ENCODE measurements at places on chromosomes 16 and 17.

DNA sequence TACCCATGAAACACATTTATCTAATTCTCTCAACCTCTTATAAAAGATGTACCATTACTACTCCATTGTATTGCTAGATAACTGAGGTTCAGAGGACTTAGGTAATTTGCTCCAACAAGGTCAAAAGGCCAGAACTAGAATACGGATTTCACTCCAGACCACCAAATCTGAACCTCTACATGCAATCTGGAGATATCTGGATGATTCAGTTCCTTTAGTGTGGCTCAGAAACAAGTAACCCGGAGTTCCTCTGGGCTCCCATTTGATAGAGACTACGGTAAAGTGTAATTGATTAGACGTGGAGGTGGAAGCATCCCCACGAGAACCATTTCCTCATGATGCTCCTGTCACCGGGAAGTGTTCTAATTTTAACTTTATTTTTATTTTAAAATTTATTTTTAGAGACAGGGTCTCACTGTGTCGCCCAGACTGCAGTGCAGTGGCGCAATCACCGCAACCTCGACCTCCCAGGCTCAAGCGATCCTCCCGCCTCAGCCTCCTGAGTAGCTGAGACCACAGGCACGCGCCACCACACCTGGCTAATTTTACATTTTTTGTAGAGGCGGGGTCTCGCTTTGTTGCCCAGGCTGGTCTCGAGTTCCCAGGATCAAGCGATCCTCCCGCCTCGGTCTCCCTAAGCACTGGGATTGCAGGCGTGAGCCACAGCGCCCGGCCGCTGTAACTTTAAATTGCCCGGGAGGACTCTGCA, 608 bp upstream of the COX10 start:
- DNase-seq = no peak

GRCh38 chr16:46638947-46639925, 18.1 kb upstream of the SHCBP1 start:
- DNase-seq = no peak

DNA sequence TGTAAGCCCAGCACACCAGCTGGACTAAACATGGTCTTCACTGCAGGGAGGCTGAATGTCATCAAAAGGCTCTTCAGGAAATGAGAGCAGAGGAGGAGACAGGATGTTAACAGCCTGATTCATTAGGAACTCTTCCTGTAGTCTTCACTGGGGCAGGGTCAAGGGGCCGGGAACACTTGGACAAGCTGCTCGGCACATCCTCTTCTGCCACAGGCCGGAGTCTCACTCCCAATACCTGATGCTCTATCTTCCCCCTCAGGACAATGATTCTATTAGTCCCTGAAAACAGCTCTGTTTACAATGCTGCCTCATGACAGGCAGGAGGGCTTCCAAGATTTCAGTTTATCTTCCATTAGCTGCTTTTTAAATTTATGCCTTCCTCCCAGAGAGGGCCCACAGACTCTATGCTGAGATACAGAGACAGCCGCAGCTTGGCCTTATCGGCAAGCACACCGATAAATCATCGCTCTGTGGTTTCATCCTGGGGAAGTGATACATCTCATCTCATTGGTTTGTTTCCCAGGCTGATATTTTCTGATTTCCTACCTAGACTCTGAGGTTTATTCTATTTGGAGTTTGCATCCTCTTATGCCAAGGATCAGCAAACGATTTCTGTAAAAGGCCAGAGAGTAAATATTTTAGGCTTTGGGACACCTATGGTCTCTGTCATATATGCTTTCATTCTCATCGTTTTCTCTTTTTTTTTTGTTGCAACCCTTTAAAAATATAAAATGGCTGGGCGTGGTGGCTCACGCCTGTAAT, 214.0 kb upstream of the ASIC2 start:
- no peak for DNase-seq

GRCh38 chr16:68447653-68448359, 502 bp downstream of the SMPD3 start:
- no peak for DNase-seq

GRCh38 chr16:5072334-5073278, 963 bp downstream of the ALG1 start:
- no peak for DNase-seq

DNA sequence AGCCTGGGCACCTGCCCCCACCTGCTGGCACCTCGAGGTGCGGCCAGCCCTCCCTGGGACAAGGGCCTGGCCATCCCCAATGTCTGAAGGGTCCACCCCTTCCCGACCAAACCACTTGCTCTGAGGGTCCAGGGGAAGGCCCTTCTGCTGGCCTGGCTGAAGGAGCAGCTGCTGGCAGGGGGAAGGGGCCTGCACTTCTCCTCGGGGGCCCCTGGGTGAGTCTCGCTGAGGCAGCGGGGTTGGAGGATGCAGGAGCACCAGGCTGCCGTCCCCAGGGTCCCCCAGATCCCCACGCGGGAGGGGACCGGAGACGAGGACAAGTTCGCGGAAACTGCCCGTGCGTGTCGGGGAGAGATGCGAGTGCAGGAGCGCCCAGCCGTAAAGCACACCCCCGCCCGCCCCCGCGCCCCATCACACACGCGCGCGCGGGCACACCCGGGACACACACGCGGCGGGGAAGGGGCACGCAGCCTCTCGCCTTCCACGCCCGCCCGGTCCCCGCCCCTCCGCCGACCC, 725 bp upstream of the CACNA1H start:
- peak; percentile 41 for DNase-seq

GRCh38 chr17:69643686-69644085, 229.2 kb downstream of the MAP2K6 start:
- DNase-seq = no peak

DNA sequence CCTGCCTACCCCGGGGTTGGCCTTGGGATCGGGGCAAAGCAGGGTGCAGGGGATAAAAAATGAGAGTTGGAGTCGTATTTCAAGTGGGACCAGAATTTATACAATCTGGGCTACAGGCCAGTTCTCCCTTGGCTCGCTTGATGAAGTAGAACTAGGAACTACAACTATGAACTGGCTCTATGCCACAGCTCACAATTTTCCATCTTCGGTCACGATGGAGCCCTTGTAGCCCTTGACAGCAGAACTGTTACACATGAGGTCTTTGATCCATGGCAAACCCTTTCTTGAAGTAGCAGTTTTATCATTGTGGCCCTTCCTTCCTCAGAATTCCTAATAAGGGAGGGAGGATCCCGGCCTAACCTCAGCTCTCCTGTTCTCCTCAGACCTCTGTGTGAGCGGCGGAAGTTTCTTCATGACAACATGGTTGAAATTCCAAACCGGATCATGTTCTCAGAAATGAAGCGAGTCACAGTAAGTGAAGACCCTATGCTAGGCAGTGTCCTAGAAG, 17.1 kb downstream of the LIG3 start:
- DNase-seq = no peak

DNA sequence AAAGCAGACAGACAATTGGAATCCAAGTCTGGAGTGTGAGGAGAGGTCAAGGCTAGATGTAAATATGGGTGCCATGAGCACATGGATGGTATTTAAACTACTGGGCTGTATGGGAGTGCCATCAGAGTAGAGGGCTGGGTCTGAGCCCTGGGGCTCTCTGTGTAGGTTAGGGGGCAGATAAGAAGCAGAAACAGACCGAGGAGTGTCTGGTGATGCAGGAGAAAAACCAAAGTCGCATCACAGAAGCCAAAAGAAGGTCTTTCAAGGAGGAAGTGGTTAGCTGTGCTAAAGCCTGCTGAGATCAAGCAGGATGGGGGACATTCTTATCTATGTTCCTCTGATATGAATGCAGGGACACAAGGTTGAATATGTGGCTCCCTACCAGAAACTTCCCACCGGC, 1.9 kb downstream of the TSEN54 start:
- DNase-seq = no peak

DNA sequence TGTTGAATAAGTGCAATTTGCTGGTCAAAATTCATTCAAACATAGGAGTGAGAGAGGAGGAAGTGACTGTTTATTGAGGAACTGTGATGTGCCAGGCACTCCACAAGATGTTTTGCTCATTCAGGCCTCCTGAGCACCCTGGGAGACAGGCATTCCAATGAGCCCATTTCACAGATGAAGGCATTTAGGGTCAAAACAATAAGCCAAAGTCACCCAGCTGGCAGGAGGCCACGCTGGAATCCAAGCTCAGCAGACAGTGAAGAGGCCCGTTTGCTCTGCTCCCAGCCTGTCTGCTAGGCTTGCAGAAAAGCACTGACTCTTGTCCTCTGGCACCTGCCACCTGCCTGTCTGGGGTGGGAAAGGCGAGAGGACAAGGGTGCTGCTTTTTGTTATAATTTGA, 10.1 kb upstream of the SLC25A39 start:
- no peak for DNase-seq
